Brain pericyte (primary cell): ENCODE measurements at places on chromosomes 7 and 10.
A peak's percentile ranks its signal among the peaks of the same experiment; 100 is the strongest.

- DNase-seq: no peak
Measured at GRCh38 chr10:105952153-105952552, 1212.4 kb downstream of the SORCS1 start.

GRCh38 chr10:119337796-119338432 is 130.5 kb downstream of the GRK5 start:
- DNase-seq: no peak

GRCh38 chr7:27147199-27148030 is at the start of gene HOXA6:
HOXA6 (minus strand) TSS chr7:27147774; CDS start chr7:27147749, 25 bp downstream.
- no peak for DNase-seq

- no peak for DNase-seq
Measured at GRCh38 chr10:12513003-12513365, 163.6 kb downstream of the CAMK1D start.

- no peak for DNase-seq
Measured at GRCh38 chr7:39702133-39702532, 78.8 kb downstream of the RALA start.

DNA sequence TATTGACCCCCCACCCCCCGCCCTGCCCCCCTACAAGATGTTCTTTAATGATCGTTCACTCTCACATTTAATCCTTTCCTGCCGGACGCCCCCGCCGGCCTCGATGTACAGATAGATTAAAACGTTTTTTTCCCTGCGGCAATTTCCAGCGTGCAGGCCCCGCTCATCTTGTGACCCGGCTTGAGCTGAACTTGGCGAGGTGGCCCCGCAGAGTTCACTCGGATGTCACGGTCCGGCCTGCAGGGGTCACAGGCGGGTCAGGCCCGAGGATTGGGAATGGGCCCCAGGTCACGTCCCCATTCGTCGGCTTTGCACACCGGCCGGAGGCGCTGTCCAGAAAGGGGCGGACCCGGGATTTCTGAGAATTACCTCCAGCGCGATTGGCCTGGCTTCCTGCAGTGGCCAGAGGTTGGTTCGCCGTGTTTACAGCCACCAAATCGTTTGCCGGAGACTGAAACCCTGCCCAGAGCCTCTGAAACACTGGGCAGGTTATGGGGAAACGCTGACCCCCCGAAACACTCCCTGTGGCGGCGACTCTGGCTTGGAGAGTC is 1.9 kb upstream of the CYP26A1 start:
- DNase-seq: no peak

DNA sequence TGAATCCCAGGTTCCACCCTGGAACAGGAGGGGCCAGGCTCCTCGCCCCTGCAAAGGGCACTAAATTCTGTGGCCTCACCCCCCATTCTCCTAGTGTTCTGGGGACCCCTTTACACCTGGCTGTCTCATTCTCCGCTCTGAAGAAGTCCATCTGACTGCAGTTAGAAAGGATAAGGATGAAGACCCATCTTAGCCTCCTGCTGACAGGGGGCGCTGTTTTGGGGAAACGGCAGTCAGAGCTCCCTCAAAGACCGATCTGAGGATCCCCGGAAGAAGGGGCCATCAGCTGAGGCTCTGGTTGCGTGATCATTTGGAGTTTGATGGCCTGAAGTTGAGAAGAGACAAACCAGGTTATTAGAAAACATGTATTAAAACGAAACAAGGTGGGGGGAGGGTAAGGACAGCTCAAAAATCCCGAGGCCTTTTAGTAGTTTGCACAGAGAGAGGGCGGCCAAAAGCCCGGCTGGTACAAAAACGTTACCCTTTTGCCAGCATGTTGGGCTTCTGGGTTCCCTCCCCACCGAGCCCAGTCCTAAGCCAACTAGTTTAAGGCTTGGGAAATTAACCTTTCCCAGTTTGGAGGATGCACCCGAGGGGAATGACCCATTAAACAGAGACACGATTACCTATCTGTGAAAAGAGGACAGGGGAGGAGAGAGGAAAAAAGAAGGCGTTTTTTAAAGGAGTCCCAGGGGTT is 102.8 kb downstream of the CHN2 start:
- DNase-seq: no peak

DNA sequence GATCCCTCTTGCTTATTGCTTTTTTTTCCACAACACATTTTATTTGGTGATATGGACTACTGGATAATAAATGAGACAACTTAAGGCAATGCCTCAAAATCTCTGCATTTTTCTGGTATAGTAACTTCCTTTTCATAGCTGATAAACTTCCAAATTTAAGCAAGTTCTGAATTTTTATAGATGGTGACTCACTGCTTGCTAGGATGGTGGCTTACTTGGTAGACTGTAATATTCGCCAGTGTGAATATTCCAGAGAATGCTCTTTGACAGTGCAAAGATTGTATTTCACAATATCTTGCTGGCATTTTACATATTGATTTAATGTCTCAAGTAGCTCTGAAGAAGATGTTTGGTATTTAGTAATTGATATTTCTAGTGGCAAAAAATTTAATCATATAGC is 472.4 kb downstream of the TFEC start:
- DNase-seq: no peak

DNA sequence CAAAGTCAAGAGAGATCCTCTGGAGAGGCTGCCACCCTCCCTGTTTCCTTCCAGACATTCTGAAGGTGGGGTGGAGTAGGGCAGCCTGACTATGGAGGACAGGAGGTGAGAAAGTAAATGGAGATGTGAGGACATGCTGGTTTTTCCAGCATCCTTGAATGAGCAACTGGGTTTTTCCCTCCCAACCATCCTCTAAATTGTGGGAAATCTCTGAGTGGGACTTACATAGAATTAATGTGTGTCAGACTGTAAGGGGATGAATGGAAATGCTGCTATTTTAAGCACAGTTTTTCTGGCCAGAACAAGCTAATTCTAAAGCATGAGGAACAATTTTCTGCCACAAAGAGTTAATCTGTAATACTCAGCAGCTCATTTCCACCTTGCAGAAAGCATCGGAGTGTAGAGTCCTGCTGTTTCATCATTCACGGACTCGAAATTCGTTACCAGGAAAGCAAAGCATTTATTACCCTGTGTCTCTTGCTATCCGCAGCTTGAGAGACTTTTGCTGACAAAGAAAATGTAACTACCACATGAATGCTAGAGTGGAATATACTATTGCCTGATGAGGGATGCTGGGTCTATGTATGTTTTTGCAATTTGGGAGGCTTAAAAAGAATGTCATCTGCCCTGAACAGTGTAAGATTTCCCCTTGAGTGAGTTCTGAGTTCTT is 213.0 kb downstream of the CELF2 start:
- no peak for DNase-seq

- DNase-seq: no peak
Measured at GRCh38 chr10:92153-92552, 43.1 kb upstream of the TUBB8 start.

DNA sequence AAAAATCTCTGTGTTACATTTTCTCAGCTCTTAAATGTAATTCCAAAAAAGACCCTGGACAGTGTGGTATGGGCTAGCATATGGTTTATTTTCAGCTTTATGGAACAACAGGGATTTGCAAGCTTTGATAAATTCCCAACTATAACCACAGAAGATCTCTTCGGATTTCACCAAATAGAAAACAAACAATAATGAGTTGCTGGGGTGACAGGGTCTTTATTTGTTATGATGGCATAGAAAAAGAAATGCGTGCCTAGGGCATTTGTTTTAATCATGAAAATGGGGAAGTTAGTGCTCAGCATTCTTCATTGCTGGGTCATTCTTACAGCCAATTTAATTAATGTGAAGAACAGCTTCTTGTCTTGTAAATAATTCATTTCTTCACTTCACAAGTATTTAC is 139.0 kb downstream of the LRRN3 start:
- peak; percentile 2 for DNase-seq

DNA sequence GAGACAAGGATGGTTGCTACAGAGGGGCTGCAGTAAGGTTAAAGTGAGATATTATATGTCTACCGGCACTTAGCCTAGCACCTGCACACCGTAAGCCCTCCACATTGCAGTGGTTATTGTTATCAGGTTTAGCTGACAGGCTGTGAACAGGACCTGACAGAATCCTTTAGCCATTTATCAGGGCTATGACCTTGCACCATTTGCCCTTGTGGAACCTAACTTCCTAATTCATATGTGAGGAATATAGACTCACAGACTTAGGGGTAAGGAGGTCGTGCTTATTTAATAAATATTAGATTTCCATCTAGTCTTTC is 10.1 kb downstream of the NCOA4 start:
- DNase-seq: no peak

GRCh38 chr10:103238506-103239252 is 7.0 kb upstream of the RPEL1 start:
- no peak for DNase-seq

DNA sequence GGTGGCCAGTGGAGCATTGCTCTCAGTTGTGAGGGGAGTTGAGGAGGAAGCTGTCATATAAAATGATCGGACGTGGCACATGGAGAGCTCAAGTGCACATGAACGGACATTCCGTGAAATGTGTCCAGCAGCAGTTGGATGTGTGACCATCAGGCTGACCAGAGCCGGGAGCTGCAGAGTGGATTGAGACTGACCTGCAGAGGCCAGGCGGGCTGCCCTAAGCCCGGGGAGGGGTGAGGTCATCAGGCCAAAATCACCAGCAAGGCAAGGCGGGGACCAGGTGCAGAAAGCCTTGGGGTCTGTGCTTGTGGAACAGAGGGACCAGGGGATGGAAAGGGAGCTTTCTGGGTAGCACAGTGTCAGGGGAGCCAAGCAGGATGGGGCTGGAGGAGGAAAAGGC is 279.5 kb downstream of the CELF2 start:
- DNase-seq: no peak

- DNase-seq: no peak
Measured at GRCh38 chr7:101875283-101875846, 57.9 kb downstream of the CUX1 start.

DNA sequence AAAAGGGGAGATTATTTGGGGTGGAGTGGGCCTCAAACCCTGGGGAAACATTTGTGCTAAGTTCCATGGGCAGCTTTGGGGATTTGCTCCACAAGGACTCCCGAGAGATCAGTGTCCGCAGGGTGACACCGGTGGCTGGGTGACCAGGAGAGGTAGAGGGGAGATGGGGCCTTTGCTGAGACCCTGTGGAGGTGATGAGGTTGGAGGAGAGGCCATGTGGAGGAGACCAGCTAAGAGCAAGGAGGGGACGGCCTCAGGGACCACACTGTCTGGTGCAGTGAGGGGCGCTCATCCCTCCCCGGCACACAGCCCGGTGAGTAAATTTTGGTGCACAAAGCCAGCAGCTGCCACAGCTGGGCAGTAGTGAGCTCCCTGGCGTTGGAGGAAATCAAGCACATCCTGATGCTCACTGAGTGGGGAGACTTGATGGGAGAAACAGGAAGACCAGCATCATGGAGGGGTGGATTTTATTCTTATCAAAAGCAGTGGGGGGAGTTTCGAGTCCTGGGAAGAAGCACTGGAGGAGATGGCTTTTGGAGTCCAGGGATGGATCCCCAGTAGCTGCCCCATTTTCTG is 20.2 kb upstream of the ELFN1 start:
- no peak for DNase-seq

DNA sequence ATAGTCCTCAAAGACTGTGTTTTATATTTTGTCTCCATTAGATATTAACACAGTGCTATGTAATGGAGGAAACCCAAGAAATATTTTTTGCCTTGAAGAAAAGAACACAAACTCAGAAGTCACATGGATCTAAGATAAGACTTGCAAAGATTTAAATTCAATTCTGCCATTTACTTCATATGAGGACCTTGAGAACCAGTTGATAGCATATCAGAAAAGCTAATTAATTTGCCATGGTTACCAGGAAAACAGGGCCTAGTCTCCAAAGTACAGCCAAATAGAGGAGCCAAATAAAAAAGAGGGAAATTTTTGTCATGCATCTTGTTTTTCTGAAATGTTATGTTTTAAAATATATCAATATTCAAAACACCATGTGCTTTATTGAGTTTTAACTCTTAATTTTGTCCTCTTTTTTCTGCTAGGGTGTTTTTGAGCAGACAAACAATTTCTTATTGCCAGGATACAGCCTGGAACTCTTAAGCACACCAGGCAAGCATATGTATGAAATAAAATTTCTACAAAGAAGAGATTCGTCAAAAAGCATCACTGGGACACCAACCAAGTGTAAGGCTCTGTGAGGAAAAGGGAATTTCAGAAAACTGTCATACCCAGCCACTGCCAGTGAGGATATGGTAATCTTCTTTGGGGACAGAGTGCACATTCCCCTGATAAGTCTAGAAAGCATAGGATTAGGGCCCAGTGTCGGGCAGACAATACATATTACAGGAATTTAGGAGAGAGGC is 10.6 kb upstream of the TOMM7 start:
- DNase-seq: no peak
